ENCODE measurements at places on chromosomes 7 and 10.

- no peak for DNase-seq
Observed at GRCh38 chr7:85104432-85105205, 82.2 kb downstream of the SEMA3D start.

GRCh38 chr7:114081606-114082425 lies 163.0 kb upstream of the PPP1R3A start:
- no peak for DNase-seq

- DNase-seq = no peak
Observed at GRCh38 chr7:107638594-107638993, 22.0 kb upstream of the SLC26A4 start.

GRCh38 chr7:128031901-128032604 lies 816 bp upstream of the LRRC4 start:
- DNase-seq = no peak

DNA sequence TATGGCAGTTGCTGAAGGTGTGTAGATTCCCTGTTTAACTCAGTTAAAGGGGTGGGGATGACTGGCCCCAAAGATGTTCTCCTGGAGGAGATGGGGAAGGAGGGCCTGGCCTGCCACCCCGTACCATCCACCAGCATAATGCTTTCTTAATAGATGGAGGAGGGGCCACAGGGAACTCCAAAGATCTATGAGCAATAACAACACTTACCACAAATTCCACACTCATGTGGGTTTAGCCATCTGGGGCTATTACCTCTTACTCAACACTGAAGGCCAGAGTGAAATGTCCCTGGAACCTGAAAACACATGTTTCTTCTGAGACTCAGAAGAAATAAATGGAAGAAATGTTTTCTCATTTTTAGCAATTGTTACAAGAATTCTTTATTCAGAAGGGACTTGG lies 259.0 kb downstream of the CXCL12 start:
- no peak for DNase-seq

- no peak for DNase-seq
Observed at GRCh38 chr7:121901026-121901425, 28.1 kb downstream of the PTPRZ1 start.

DNA sequence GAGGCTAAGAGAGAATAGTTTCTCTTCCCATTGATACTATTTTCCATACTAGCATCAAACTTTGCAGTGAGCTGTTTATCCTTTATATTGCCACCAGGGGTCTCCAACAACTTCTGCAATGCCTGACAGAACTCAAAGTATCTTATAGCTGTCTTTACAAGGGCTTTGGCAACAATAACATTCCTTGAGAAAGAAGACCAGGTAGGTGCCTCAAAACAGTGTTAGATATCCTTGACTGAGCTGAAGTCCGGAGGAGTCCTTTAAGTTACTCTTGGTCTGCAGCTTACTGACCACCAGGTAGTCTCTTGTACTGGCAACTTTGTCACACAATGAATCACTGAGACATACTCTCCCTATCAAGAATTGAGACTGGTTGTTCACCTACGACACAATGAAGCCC lies 30.0 kb upstream of the TES start:
- DNase-seq = no peak

DNA sequence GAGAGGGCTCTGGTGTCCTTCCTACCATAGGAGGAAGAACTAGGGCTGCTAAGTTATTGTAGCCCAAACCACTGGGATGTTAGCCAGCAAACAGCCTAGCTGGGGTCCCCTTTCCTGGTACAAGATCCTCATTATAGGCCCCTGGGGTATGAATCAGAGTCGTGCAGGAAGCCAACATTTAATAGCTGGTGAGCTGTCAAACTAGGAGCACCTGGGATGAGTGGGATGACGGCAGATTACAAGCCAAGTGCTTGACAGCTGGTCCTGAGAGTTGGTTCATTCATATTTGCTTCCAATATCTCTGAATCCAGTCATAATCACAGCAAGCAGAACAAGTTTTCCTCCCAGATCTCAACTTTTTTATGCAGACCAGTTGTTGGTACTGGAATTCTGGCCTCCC lies 25.1 kb upstream of the DNAJB12 start:
- no peak for DNase-seq

DNA sequence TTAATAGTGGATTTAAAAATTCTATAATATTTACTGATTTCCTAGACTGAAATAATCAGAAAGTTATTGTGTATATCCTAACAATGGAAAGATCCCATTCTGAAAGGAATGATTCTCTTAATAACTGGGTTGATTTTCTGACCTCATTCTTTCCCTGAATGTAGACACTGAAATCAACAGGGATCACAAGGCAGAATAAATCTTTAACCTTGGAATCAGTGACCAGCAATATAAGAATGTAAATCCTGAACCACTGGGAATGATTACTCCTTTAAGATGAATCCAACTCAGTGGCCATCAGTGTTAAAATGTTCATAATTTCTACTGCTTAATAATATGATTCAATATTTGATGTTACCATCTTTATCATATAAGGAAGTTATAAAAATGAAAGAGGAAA lies 47.6 kb downstream of the ANKRD26 start:
- DNase-seq = no peak

GRCh38 chr10:83931669-83932068 lies 207.6 kb upstream of the GHITM start:
- DNase-seq = no peak

GRCh38 chr7:156666368-156667109 lies 26.0 kb downstream of the RNF32 start:
- DNase-seq = no peak

DNA sequence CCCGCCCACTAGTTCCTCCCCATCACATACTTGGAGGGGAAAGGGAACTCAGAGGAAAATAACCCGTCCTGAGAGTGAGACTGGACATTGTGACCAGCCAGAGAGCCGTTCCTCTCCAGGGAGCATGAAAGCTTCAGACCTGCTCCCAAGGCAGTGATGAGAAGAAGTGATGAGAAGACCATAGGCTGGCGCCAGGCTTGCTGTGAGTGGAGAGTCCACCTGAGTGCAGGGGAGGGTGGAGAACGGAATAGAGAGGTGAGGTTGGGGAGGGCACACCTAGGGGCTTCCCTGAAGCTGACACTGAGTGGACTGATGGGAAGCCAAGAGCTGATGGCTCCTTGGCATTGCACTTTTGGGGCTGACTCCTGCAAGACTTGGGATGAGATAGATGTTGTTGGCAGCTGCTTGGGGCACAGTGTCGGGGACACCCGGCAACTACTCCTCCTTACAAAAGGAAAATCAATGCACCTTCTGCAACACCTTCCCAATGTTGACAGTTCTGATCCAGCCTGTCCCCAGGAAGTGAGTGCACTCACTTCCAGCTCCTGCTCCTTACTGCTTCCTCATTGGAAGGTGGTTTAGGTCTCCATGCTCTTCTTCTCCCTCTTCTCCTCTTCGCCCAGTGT lies 79.4 kb downstream of the EMX2 start:
- no peak for DNase-seq

GRCh38 chr7:80641548-80641947 lies 3.1 kb downstream of the CD36 start:
- DNase-seq = no peak

DNA sequence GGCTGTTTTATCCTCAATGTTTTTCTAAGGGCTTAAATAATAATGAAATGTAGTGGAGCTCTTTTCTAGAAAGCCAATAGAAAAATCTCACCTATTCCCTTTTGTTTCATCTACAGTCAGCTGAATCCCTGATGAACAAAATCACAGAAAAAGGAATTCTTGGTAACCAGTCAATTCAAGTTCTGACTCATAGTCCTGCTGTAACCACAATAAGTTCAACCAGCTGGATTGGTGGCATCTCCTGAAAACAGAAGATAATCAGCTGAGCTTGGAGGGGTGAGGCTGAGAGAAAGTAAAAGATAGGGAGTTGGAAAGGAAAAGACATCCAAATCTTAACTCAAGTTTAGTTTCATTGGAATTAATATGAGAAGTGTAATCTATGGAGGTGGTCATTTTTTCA lies 772.1 kb downstream of the CCSER2 start:
- DNase-seq = no peak

DNA sequence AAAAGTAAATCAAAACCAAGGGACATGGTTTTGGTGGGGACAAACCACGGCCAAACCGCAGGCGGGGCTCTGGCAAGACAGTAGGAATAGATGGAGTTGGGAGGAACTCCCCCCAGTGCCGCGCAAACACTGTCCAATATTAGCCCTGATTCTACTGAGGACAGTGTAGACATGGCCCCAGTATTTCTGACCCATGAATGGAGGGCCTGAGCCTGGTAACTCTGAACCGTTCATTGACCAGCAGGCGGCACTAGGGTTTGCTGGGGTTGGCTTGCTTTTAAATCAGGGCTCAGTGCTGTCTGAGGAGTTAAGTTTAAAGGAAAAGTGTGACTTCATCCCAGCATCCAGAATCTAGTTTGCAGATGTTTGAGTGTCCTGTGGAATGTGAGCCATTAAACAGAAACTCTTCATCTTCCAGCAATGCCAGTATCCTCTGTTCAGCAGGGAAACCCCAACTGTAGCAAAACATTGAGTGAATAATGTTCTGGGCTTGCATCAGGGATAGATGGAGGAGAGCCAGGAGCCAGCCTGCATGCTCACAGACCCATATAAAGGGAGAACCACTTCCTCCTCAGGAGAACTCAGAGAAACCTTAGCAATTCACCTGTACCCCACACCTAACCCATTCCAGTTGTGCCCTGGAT lies 147.4 kb upstream of the PRSS58 start:
- DNase-seq = no peak

DNA sequence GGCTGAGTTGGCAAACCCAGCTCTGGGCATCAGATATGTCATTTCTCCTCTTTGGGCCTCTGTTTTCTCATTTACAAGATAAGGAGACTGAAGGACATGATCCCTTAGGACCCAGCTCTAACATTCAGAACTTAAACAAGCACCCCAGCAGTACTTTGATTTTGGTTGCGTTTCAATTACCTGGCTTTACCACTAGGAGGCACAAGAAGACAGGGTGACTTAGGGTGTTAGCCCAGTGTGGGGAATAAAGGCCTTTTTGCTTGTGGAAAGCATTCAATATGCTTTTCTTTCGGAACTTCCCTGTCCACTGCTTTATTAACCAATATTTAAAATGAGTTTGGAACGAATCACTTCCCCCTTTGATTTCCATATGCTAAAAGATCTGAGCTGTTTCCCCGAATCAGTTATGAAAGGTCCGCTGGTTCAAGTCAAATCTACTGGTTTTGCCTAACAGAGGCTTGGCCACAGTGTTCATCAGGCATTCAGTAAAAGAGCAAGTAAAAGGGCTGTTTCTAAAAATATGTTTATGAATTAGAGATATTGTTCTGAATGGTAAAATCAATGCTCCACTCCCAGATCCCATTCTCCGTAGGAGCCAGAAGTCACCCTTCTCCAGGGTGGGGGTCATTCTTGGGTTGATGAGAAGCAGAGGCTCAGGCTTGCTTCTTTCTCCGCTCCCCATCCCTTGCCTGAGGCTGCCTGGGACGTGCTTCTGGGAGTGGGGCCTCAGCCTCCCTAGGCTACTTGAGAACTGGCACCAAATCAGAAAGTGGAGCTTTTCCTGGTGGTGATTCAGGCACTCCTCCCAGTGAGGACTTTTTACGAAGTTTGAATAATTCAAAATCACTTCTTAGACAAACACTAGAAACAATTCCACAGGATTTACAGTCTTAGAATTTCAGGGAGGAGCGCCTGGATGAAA lies 105.5 kb downstream of the MYOF start:
- DNase-seq = peak; percentile 7

DNA sequence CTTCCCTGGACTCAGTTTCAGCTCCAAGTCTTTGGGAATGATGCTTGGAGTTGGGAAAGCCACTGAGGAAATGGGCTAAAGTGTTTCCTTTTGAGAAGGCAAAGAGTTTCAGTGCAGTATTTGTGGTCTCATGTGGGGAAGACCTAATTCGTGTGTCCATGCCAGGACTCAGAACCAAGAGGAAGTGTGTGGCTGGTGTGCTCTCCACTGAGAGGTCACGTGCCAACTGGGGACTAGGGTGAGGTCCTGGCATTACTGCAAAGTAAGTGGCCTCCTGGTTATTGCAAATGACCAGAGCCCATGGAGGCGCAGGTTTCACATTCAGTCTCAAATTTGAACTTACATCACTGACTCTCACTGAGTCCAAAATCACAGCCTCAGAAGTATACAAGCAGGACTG lies 48.6 kb upstream of the ITPRID1 start:
- no peak for DNase-seq

- DNase-seq = no peak
Observed at GRCh38 chr10:36416513-36416912, 708.9 kb upstream of the ANKRD30A start.

GRCh38 chr10:75528392-75528791 lies 97.0 kb downstream of the LRMDA start:
- DNase-seq = no peak

DNA sequence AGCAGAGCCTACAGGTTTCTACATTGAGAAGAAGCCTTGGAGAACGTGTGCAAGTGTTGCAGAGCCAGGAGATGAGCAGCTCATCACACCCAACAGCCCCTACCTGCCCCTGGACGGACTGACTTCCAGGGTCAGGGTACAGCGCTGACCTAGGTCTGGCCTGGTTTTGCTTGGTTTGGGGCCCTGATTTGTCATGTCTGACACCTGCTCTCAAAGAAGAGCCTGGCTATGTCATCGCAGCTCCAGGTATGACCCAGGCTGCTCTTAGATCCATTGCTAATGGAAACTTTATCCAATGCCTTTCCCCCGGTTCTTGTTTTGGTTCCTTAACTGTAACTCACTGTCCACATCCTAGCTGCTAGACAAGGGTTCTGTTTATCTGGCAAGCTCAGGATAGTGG lies 149.5 kb downstream of the CXCL12 start:
- DNase-seq = no peak

- DNase-seq = peak; percentile 52
Observed at GRCh38 chr10:71860243-71861029, 9.4 kb upstream of the PSAP start.

- DNase-seq = no peak
Observed at GRCh38 chr7:47407136-47407535, 174.8 kb downstream of the TNS3 start.

DNA sequence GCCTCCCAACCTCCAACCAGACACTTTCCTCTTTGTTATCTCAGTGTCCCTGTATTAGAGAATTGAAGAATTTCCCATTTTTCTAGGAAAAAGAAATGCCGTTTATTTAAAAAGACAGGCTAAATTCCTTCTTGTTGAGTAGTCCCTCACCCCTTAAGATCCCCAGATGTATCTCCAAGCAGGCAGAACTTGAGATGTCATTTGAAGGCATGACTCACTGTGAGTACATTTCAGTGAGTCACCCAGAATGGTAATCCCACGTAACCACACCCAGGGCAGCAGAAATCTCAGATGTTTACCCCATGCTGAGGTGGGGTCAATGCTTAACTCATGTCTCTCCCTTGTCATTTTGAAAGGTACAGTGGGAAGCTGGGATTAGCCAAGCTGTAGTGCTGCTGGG lies 4.4 kb downstream of the ZNF655 start:
- no peak for DNase-seq

- no peak for DNase-seq
Observed at GRCh38 chr10:127525686-127526085, 23.4 kb upstream of the NPS start.

- no peak for DNase-seq
Observed at GRCh38 chr10:87865241-87865881, 1.9 kb downstream of the PTEN start.

- DNase-seq = no peak
Observed at GRCh38 chr10:125096975-125097374, 63.4 kb downstream of the CTBP2 start.

GRCh38 chr10:17233286-17233991 lies 5.4 kb downstream of the VIM start:
- no peak for DNase-seq

- DNase-seq = no peak
Observed at GRCh38 chr10:129171812-129172211, 295.2 kb upstream of the MGMT start.

GRCh38 chr10:10959666-10960065 lies 58.0 kb upstream of the CELF2 start:
- DNase-seq = no peak
